ENCODE measurements at places on chromosomes 5 and 9. TPM values are rescaled to one million over a fixed set of nuclear protein-coding genes. Genes with fewer than 3 reads are reported as not detected.

DNA sequence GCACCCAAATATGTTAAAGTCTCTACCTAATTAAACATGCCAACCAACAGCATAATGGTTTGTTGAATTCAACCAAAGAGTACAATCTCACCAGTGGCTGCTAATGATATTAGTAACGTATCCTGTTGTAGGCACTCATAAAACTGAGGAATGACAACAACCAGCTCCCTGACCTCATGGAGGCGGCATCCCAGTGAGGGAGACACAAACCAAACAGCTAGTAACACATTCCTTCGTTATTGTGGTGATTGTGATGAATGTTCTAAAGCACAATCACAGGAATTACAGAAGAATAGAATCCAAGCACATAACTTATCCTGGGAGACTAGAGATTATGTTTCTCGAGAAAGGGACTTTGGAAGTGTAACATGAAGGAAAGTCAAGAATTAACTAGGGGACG is 224.6 kb downstream of the CTNND2 start:
- DNase-seq = no peak

GRCh38 chr5:10288592-10289219 is 19.0 kb downstream of the CMBL start:
- DNase-seq = peak; percentile 94

- DNase-seq = no peak
Observed at GRCh38 chr9:32339424-32339823, 45.0 kb upstream of the ACO1 start.

IFNK gene
- not detected for total RNA-seq

- DNase-seq = no peak
Observed at GRCh38 chr5:112848116-112848811, 12.8 kb upstream of the SRP19 start.

ZNF483 gene
- 8.6 TPM for total RNA-seq

DNA sequence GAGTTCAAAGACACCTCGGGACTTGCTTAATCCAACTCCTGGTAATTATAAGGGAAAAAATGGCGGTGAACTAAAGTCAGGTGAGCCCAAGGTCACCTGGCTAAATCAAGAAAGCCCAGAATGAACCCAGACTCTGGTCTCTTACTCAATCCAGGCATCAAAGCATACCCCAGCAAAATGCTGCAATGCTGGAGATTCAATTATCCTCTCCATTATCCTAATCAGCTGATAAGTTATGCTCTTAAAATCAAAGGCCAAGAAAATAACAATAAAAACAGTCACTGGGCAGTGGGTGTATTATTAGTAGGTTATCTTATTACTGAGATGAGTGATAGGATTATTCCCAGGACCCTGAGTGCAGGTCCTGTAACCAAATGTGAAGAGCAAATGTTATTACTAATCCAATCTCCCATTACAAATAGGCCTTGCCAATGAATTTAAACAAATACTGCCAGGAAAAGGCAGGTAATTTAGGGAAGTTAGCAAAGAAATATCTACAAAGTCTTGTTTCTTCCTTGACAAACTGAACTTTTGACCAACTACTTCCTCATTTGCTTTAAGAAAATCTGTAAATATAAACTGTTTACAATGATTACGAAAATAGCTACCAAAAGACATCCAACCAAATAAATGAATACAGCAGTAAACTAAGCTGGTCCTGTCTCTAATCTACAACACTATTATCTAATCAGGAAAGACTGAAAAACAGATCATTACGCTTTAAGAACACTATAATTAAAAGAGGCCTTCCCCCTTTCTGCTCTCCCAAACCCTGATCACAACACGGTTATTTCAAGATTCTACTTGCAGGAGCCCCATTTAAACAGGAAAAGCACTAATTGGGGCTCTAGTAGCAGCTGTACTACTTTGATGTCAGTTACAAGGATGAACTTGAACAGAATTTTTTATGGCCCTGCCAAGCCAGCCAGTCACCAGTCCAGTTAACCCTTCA is 103.2 kb downstream of the MED27 start:
- DNase-seq = no peak

DNA sequence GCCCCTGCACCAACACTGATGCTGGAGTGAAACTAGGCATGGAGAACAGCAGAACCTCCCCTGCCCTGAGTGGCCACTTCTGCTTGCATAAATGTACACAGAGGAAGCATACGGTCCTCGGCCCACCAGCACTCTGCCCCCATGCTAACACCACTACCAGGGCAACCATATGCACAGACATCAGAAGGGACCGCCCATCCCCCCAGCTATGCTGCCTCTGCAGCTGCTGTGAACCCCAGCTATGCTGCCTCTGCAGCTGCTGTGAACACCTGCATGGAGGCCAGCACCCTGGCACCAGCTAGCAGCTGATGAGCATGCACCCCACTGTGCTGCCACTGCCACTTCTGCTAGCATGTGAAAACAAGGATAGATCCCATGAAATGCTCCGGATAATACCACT is 250.3 kb downstream of the TUSC1 start:
- no peak for DNase-seq

PAEP gene
- not detected for total RNA-seq

GRCh38 chr5:73369278-73369677 is 79.3 kb downstream of the FOXD1 start:
- DNase-seq = no peak

DNA sequence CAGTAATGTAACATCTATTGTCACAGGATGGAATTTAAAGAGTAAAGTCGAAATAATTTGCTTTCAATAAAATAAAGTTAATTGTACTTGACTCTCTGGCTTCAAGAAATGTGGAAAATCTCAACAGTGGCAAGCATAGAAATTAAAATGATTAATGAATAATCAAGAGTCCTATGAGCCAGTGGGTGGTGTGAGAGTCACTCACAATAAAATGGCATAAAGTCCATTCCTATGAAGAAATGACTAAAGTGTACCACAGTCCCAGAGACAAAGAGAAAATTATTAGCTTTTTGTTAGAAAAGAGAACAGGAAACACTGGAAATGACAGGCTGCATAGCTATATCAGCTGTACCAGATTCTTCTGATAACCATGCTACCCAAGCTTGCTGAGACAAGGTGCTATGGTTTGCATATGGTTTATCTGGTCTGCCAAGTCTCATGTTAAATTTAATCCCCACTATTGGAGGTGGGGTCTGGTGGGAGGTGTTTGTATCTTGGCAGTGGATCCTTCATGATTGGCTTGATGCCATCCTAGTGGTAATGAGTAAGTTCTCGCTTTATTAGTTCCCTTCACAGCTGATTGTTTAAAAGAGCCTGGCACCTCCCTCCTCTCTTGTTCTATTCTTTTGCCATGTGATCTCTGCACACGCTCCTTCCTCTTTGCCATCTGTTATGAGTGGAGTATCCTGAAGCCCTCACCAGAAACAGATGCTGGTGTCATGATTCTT is 647.7 kb upstream of the ITGA1 start:
- no peak for DNase-seq

All from body of pancreas (tissue), 4 donors.